CD4-positive, CD25-positive, alpha-beta regulatory T cell (primary cell): ENCODE measurements at places on chromosomes 16 and 17. TPM values are rescaled to one million over a fixed set of nuclear protein-coding genes. Genes with fewer than 3 reads are reported as not detected.
A peak's percentile ranks its signal among the peaks of the same experiment; 100 is the strongest.

DNA sequence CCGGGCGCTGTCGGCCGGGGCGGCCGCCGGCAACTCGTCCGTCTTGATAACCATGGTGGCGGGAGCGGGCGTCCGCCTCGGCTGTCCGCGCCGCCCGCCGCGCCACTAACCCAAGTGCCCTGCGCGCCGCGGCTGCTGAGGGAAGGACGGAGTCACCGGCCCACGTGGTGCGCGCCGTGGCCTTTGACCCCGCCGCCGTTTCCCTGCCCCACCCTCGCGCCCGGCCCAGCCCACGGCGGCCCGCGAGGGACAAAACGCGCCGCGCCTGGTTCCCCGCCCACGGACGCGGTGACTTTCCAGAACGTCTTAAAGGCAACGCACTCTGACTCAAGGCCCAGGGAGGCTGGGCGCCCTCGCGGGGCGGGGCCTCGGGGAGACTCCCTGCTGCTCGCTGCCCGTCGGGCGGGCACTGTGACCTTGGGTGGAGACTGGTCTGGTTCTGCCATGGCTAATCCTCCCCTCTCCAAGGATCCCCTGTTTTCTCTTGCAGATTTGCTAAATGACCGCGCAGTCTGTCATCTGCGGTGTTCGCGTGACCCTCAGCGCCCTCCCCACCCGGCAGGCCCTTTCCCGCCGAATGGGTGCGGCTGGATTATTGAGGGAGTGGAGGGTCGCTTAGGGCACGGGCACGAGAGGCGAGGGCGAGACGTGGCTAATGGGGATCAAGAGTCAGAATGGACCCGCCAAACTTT lies at the start of gene CLUH:
Gene CLUH, minus strand, starts transcription at position 157 of the 692 bp plus-strand sequence. Its CDS starts 103 bp downstream, at position 54.
- H3K4me1 ChIP-seq = peaks cover 33% of the 10 kb centered on the region
- H3K27ac ChIP-seq = peak within 1 kb of the TSS; percentile 51
- no peaks in the 10 kb centered on the region for H3K27me3 ChIP-seq
- peak within 1 kb of the TSS; percentile 71 for H3K4me3 ChIP-seq

DNA sequence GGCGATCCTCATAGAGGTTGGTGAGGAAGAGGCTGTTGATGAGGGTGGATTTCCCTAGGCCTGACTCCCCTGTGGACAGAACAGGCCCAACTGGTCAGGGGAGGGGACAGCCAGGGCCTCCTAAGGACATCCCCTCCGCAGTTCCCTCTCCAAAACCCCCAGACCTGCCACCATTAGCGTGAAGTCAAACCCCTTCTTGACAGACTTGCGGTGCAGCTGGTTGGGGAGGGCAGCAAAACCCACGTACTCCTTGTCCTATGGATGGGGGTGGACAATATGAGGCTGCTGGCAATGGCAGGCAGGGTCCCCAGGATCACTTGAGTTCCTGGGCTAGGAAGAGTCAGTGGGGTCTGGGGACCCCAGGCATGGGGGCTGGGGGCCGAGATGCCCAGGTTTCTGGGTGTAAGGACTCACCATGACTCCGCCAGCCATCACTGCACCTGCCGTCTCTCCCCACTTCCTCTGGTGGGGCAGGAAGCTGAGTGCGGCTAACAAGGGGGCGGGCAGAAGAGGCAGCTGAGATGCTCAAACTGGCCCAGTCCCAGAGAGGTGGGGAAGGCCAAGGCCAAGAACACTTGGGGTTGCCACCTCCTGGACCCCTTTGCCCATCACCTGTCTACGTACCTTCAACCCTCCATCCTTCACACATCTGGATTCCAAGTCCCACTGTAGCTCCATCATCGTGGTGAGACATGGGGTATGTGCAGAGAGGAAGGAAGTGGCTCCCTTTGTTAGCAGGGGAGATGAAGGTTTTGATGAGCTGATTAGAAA lies at the start of gene SEPTIN1:
Gene SEPTIN1, minus strand, starts transcription at position 451 of the 771 bp plus-strand sequence. Its CDS starts 19 bp downstream, at position 432.
- H3K4me1 ChIP-seq = peaks cover 65% of the 10 kb centered on the region
- H3K36me3 ChIP-seq = no peaks in the 10 kb centered on the region
- peak within 1 kb of the TSS; percentile 100 for H3K27ac ChIP-seq
- H3K4me3 ChIP-seq = peak within 1 kb of the TSS; percentile 82

DNA sequence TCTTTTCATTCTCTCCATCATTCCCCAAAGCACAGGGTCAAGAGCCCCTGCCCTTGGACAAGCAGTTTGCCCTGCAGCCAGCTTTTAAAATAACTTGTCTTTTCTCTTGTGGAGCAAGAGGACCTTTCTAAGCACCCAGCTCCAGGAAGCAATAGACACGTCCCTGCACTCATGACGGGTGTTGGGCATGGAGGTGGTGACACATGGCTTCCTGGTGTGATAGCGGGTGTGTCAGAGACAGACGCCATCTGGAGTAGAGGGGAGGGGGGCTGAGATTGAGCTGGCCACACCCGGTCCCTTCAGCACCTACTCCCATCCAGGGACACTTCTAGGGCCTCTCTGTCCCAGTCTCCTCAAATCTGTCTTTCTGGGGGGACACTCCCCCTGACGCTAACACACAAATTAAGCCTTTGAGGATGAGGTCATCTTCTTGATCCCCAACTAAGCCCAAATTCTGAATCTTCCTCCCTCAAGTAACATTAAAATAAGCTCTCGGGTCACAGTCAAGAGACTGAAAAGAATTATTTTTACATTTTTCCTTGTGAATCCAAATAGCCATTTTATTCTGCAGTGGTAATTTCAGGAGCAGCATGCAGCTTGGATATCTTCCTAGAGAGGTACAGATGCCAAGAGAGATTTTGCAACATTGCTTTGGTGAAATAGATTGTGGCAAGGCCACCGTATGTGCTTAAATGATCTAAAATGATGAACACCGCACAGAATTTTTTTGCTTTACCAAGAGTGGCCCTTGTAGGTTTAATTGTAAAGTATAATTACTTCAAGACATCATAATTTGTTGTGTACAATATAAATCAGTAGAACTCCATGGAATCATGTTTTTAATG lies 216.6 kb upstream of the IRX3 start:
- H3K36me3 ChIP-seq = no peaks in the 10 kb centered on the region
- no peak for DNase-seq
- H3K27me3 ChIP-seq = no peaks in the 10 kb centered on the region
- no peak overlapping the region for H3K27ac ChIP-seq
- H3K4me1 ChIP-seq = no peaks in the 10 kb centered on the region

- H3K27me3 ChIP-seq = no peaks in the 10 kb centered on the region
- peaks cover 67% of the 10 kb centered on the region for H3K36me3 ChIP-seq
- H3K4me1 ChIP-seq = no peaks in the 10 kb centered on the region
- no peak overlapping the region for H3K4me3 ChIP-seq
- DNase-seq = peak; percentile 60
Observed at GRCh38 chr16:69930117-69930776, 20.9 kb upstream of the CLEC18A start.

DNA sequence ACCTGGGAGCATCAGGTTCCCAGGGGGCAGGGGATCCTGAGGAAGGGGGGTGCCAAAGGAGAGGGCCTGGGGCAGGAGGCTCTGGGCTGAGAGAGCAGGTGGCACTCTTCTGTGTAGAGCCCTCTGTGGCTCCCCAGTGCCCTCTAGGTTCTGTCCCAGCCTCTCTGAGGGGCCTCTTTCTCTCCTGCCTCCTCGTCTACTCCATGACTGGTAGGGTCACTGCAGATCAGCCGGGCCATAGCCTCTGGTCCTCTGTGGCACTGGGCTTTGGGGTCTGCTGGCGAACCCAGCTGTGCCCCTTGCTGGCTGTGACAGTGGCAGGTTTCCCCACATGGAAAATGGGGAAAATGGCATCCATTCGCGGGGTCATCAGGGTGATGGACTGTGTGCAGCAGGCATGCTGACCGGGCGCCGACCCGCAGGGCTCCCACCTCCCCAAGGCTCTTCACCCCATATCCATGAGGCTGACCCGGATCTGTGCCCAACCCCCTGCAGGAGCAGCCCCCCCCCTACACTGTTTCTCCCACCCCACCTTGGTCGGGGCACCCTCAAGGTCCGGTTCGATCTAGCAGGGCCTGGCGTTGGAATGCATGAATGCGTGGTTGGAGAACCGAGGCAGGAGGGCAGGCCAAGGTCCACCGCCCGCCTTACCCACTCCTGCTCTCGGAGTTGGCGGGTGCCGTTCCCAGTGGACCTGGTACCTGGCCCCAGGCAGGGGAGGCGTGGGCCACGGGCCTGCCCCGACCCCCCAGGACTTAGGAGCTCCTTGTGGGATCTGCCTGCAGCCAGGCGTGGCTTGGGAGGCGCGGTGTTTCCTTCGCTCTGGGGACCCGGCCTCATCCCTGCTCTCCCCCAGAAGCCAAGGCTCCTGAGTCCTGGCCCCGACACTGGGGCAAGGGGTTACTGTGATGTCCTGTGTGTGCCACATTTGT lies 6.5 kb downstream of the GLIS2 start:
- DNase-seq = no peak
- H3K4me3 ChIP-seq = no peak overlapping the region
- H3K27ac ChIP-seq = no peak overlapping the region
- no peaks in the 10 kb centered on the region for H3K36me3 ChIP-seq

The TMEM231 gene
- total RNA-seq = 0.72 TPM

The CCL17 gene
- total RNA-seq = not detected

DNA sequence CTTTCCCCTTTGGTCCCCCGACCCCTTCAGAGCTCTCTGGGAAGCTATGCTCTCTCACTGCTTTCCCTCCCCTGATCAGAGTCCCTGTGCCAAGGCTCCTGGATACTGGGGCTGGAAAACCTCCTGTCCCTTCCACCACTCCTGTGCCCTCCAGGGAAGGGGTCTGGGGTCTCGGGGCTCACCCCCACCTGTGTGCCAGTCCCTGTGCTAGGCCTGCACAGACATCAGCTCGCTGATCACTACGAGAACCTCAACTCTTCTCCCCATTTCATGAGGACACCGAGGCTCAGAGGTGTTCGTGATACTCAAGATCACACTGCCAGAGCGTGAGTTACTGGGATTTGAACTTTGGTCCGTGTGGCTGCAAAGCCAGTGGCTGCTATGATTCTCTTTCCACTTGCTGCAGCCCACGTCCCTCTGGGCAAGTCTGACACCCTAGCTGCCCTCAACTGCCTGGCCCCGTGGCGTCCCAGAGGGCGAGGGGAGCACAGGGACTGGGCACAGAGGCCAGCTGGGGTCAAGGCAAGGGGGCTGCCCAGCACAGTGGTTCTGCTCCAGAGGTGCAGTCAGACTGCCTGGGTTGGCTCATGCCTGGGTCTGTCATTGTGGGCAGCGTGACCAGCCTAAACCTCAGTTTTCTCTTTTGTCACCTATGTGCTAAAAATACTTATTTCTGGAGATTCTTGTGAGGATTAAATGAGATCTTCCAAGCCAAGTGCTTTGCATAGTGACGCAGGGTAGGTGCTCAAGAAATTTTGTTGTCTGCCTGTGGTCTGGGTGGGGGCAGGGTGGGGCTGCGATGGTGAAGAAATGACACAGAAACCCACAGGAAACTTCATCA lies 43.8 kb upstream of the TOB1 start:
- peaks cover 62% of the 10 kb centered on the region for H3K4me1 ChIP-seq
- peak overlapping the region; percentile 82 for H3K27ac ChIP-seq
- H3K4me3 ChIP-seq = peak overlapping the region; percentile 67
- peak; percentile 94 for DNase-seq
- no peaks in the 10 kb centered on the region for H3K27me3 ChIP-seq
